Activated CD4-positive, alpha-beta T cell treated with anti-CD3 and anti-CD28 coated beads for 48 hours (primary cell): ENCODE measurements at places on chromosomes 6 and 20.

GRCh38 chr6:51526922-51527321 is 560.5 kb downstream of the PKHD1 start:
- no peak for DNase-seq

- DNase-seq, result no peak
Measured at GRCh38 chr6:50922579-50923525, 104.2 kb downstream of the TFAP2B start.

- DNase-seq, result no peak
Measured at GRCh38 chr20:19110881-19111460, 101.5 kb upstream of the SLC24A3 start.

GRCh38 chr6:88705601-88706000 is 257.8 kb downstream of the RNGTT start:
- DNase-seq, result no peak

GRCh38 chr6:140960566-140960965 is 1172.2 kb upstream of the GJE1 start:
- no peak for DNase-seq

DNA sequence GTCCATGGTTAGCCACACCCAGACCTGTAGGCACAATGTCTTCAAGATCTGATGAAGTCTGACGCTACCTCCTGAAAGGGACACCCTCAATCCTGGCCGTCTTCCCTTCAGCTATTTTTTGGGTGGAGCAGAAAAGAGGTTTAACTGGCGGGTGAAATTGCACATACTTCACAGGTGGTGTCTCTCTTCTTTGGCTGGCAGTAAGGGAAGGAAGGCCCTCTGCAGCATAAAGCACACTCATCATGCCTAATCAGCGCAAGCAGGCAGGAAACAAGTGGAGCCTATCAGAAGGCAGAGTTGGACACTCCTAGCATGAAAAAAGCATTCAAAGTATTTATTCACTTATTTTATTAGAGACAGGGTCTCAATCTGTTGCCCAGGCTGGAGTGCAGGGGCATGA is 32.9 kb downstream of the PNLDC1 start:
- no peak for DNase-seq

DNA sequence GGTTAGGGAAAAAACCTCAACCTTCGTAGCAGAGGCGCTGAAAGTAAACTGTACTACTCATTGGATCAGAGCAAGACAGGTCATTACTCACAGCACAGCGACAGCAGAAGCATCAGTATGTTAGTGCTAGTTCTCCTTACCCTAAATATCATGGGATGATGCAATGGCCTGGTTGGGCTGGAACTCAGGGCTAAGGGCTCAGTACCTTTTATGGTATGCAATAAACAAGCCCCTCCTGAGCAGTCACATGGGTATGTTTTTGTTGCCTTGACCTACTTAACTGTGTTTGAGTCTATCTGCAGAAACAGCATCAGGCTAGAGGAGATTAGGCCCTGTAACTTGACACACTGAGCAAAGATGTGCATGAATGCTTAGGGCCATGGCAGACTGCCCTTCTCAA is 369.4 kb upstream of the IMPG1 start:
- no peak for DNase-seq

GRCh38 chr20:18431206-18431605 is 35.6 kb downstream of the DZANK1 start:
- DNase-seq, result no peak

GRCh38 chr6:93417421-93418013 is 1.8 kb downstream of the EPHA7 start:
- no peak for DNase-seq

DNA sequence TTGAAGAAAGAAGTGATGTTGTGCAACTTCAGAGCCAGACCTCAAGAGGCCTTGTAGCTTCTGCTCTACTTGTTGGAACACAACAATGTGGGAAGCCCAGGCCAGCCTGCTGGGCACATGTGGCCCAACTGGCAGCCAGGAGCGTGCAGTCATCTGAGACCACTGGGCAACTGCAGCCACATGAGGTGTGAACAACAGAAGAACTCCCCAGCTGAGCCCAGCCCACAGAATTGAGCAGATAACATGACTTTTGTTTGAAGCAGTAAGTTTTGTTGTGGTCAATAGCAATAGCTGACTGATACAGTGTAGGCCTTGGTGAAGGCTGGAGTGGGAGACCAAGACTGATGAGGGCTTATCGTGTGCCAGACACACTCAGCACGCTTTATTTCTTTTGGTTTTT is 8.6 kb upstream of the ADAM33 start:
- DNase-seq, result no peak

DNA sequence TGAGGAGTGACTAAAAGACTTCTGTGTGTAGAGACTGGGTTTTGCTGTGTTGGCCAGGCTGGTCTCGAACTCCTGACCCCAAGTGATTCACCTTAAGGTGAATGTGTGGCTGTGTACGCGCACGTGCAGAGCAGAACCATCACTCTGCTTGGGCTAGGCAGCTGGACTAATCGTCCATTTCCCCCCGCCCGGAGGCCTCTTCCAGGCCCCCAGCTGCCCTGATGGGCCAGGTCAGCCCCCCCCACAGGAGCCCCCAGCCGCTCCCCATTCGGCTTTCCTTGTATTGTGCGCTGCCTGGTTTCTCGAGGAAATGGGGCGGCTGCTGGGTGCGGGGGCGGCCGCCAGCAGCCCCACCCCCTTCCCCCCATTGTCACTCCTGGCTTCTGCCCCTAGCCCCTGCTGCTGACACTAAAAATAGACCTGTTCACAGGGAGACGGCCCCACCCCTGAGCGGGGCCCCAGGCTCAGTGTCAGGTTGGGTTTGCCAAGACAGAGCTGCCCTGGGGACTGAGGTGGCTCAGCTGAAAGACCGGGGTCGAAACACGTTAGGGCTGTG is 24.6 kb upstream of the CSNK2A1 start:
- DNase-seq, result no peak

DNA sequence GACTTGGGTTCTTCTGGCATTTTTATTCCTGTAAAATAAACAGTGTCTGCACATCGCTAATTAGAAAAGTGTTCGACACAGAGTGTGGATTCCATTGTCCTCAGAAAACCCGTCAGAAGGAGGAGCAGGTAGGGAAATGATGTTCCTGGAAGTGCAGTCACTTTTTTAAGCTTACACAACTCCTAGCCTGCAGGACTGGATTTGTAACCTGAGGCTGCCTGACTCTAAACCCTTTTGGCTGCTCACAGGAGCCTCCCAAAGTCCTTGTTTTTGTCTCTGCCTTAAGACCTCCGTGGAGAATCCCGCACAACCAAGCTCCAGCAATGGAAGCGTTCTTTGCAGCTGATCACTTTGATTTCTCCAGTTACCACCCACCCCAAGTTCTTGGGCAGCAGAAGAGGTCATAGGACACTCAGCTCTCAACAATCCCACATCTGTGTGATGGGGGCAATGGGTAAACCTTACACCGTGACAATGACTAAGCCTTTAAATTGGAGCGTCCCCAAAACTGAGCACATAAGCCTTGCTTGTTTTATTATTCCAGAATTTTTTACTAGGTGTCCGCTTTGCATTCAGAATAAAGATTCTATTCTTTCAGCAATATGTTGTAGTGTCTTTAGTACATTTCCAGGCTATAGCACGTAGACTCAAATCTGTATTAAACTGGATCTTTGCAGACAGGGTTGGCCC is 227.9 kb downstream of the TBXT start:
- DNase-seq, result no peak

GRCh38 chr6:159349915-159350314 is 180.7 kb downstream of the FNDC1 start:
- no peak for DNase-seq

DNA sequence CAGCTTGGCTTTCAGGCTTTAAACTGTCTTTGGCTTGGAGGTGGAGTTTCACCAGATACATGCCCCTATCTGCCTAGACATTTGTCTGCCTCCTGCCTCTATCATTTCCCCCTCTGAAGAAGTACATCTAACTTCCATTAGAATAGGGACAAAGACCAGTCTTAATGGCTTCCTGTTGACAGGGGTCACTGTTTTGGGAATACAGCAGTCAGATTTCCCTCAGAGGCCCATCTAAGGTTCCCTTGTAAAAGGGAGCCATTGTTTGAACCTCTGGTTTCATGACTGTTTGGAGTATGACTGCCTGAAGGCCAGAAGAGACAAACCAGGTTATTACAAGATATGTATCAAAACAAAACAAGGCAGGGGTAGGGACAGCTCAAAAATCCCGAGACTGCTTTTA is 665.7 kb upstream of the GJE1 start:
- DNase-seq, result no peak

DNA sequence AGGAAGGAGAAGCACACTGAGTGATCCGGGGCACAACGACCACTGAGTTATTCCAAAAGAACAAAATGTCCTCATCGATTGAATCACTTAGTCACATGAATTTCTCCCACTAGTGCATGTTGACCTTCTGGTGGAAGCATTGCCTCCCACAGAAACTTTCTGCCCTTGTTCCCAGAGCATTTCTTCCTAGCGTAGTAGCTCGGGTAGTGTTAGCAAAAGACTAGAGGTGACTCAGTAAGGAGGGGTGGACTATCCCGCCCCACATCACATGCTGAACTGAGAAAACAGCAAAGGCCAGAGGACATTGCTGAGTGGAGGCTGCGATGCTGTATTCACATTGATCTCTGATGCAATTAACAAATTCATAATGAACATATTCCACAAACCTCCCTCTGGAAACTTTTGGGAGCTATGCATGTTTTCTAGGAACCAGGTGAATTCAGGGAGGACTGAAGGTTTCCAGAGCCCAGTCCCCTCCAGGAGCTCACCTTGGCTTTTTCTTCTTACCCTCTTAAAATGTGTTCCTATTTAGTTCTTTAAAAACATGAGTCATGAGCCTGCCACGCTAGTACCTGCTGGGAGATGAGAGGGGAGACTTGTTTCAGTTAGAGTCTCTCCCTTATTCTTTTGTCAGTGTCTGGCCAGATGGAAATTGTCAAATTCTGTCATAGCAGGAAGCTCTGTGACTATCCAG is 507.9 kb downstream of the CDH26 start:
- no peak for DNase-seq

- DNase-seq, result no peak
Measured at GRCh38 chr6:97665446-97665845, 382.4 kb upstream of the MMS22L start.

DNA sequence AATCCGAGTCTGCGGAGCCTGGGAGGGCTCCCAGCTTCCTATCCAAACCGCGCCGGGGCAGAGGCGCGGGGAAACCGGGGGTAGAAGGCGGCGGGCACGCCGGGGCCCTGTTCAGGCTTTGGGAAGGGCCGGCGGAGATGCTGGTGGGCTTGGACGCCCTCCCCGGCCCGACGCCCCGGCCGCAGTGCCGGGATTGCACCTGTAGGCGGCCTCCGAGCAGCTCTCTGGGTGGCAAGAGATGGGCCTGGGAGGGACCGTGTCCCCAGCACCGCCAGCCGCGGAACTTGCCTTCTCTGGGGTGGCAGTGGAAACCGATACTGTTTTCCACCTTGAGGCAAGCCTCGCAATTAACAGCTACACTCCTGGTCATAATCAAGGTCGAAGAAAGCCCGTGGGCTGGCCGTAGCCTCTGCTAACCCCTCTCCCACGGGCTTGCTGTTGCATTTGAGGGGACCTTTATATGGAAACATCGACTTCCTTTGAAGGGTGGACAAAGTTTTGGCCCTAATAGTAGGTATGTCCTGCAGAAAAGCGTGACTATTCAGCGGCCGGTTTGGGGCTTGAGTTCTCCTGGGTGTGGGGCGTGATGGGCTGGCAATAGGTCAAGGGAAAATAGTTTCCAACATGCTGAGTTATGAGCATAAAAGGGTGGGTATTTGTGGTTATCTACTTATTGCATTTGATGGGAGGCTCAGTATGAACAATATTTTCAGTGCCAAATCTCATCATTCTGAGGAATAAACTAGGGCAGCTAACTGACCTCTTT is 1.1 kb upstream of the JAG1 start:
- DNase-seq, result peak; percentile 65

DNA sequence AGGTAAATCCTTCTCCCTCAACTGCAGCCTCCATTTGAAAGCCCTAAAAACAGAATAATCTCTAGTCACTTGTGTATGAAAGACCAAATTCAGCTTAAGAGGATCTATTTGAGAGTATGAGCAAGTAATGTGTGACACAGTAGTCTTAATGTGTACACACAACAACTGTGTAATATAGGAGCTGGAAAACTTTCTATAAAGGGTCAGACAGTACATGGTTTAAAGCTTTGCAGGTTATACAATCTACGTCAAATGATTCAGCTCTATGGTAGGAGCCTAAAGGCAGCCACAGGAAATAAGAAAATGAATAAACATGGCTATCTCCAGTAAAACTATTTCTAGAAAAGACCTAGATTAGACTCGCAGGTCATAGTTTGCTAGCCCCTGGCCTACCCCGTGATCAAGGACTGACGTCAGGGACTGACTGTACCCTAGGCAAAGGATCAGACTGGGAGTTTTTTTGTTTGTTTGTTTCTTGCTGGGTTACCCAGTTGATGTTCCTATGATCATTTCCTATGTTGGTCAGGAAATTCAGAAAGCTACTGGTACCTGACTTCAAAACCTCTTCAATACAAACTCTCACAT is 39.7 kb downstream of the BTBD9 start:
- DNase-seq, result no peak

DNA sequence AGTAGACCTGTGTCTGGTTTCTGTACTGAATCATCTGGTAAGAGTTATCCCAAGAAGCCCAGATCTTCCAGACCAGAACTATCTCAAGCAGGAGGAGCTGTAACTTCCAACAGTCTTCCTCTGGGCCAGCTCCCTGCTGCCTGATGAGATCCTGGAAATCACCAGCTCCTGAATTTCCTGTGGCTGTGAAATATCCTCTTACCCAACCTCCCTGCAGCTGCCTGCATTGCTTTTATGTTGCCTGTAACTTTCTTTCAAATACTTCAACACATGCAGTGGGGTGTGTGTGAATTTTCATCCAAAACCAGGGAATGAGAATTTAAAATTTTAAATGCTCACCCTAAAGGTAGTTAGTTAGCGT is 160.5 kb upstream of the LAMP5 start:
- no peak for DNase-seq

GRCh38 chr6:70080443-70081070 is 214.2 kb downstream of the COL19A1 start:
- no peak for DNase-seq

DNA sequence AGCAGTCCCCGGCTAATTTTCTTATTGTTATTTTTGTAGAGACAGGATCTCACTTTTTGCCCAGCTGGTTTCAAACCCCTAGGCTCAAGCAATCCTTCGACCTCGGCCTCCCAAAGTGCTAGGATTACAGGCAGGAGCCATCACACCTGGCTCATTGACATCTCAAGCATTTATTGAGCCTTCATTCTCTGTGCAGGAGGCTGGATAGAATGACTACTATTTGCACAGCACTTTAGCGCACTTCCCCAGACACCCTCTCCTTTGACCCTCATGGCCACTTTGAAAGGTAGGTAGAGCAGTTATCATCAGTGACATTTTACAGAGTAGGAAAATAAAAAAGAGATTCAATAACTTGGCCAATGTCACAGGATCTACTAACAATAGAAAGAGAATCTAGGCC is 124.0 kb upstream of the STXBP5 start:
- no peak for DNase-seq

DNA sequence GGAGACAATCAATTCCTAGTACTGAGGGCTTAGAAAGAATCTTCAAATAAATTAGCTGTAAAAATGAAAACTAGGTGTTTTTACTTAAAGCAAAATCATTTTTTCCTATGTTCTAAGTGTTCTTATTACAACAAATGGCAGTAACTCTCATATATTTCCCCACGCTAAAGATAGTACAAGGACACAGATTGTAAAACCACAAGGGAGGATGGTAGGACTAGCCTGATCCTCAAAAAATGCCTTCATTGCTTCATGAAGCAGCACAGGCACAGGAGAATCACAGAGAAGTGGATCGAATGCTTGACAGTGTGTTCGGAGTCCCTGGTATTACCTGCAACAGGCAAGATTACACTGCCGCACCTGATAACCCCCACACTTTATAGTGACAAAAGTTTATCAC is 58.5 kb downstream of the SAMD3 start:
- DNase-seq, result no peak
